ENCODE measurements at places on chromosomes 12 and 14.

DNA sequence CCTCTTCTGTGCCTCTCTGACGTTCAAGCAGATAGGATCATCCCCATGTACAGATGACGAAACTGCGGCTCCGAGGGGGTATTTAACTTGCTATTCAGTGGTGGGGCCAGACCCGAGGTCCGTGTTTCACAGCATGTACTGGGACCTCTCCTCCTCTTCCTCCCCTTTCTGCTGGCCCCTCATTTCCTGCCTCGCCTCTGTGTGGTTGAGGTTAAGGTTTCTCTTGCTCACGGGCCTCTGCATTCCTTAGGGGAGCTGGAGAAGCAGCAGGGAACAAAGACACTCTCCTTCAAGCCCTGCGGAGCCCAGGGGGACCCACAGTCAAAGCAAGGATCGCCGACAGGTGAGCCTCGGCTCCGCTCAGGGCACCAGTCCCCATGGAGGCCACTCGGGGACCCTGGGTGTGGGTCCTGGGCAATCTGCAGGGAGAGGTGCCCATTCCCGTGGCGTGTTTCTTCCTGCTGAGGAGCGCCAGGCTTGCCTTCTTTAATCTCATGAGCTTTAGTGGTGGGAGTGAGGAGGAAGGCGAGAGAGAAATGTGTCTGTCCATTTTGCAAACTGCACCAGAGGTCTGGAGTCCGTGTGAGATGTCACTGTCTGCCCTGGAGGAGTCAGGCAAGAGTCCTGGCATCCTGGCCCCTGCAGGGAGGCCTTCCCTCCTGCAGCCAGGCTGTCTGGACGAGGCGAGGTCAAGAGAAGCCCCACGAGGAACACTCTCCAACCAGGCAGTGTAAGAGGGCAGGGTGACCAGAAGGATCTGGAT lies 45.0 kb downstream of the SLC6A12 start:
- no peak for DNase-seq

- no peak for DNase-seq
Observed at GRCh38 chr12:2940564-2940963, 18.6 kb upstream of the TEAD4 start.

- no peak for DNase-seq
Observed at GRCh38 chr12:27777141-27777540, 2.9 kb upstream of the KLHL42 start.

- DNase-seq = no peak
Observed at GRCh38 chr12:7221486-7221885, 32.0 kb downstream of the PEX5 start.

DNA sequence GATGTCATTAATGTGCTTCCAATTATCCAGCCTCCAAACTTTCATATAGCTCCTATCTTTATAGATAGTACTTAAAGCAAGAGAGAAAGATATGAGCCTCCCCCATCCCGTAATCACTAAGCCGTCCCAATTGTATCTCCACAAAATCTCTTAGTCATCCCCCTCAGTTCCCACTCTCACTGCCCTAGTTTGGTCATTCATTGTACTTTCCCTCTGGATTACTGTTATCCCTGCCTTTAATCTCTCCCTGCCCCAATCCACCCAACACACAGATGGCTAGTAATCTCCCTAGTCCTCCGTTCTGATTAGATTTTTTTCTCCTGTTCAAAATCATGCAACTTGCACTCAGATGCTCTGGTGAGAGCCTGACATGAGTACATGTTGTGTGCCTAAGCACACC lies 5.4 kb upstream of the BCAT1 start:
- no peak for DNase-seq

DNA sequence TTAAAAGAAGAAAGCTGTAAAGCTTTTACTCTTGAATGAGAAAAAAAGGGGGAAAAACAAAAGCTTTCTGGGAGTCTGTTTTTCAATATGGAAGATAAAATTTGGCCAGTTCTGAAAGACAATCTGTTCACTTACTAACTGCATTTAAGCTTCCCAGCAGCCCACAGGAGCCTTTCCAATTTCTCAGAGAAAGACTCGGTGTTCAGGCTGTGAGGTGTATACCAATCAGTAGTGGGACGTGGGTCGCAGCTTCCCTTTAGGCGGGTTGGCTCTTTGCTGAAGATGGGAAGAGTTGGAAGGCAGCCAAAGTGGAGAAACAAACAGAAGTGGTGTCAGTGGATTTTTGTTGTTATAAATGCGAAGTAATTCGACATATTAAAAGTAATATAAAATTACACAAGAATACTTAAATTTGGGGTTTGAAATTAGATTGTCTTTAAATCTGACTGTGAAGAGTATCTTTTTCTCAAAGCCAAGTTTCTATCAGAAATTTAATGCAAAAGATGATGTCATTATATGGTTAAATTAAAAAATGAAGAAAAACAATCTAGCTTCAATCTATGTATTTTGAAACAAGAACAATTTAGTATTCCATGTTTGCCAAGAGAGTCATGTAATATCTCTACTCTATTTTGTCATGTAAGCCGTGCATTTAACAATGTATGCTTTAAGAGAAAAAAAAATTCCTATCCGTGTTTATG lies 590.2 kb upstream of the ATXN7L3B start:
- no peak for DNase-seq

DNA sequence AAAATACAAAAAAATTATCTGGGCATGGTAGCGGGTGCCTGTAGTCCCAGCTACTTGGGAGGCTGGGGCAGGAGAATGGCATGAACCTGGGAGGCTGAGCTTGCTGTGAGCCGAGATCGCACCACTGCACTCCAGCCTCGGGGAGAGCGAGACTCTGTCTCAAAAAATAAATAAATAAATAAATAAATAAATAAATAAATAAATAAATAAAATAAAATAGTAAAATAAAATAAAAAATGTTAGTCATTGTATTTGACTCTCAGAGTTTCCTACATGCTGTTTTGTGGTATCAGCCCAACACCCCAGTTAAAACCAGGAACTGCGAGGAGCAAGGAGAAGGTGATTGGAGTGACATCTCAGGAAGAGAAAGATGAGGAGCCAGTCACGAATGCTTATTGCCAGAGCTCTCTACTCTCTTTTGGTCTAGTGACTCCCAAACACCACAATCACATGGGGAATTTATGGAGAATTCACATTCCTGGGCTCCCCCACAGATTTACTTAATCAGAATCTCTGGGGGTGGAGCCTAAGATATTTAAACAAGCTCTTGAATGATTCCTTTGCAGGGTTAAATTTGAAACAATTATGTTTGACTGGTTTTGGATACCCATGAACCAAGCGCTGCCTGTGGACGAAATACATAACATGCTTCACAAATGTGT lies 15.4 kb upstream of the SALL2 start:
- no peak for DNase-seq

- no peak for DNase-seq
Observed at GRCh38 chr12:132367071-132367851, 37.9 kb upstream of the GALNT9 start.

DNA sequence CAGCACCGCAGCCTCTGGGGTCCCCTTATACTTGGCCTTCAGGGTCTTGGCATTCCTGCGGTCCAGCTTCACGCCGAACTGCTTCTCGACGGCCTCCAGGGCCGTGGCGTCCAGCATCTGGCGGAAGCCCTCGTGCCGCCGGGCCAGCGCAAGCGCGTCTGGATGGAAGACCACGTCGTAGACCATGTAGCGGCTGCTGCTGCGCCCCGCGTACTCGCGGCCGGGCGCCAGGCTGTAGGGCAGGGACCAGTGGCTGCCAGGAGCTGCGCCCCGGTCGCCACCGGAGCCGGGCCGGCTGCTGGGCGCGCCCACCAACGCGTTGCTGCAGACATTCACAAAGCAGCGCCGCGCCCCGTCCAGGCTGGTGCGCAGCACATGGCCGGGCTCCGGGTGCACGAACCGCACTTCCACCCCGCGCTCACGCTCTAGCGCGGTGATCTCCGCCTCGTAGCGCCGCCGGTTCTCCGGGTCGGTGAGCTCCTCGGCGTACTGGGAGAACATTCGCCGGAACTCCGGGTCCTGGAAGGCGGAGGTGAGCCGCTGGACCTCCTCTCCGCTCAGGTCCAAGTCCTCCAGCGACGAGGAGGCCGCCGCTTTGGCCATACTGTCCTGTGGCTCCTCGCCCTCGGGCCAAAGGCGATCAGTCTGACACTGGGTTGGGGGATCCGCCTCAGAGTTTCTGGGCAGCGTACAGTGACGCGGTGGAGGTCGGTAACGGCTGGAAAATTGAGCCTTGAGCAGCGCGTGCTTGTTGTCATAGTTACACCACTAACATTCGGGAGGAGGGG lies at the start of gene DNAAF2:
Gene DNAAF2, minus strand, starts transcription at position 698 of the 788 bp plus-strand sequence. Its CDS starts 95 bp downstream, at position 603.
- peak; percentile 45 for DNase-seq

DNA sequence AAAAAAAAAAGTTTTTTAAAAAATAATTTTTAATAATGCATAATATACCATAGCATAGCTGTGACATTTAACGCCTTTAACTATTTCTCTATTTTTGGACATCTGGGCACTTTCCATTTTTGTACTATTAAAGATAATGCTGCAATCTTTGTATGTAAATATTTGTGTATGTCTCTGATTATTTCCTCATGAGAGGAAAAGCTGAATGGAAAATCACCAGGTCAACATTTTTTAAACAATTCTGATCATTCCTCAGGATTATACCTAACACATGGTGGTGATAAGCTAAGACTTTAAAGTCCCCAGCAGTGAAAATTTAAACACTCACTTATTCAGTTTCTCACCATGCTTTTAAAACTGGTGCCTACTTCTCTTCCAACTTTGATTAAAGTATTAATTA lies 31.3 kb upstream of the NR1H4 start:
- no peak for DNase-seq

DNA sequence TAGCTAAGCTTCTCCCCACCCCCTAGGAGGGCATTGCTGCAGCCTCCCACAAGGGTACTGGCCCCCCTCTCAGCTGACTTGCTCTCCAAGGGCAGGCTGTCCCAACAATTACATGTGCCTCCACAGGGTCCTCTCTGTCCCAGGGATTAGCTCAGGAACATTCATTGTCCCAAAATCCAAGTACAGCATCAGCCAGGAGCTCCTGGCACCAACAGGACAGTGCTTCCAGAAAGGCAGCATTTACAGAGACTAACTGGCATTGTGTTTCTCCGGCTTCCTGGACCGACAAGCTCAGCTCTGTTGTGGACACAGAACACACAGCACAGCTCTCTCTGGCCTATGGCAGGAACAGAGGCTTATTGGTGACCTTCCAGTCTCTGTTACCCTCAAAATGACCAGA lies 21.7 kb downstream of the ABCD4 start:
- no peak for DNase-seq

DNA sequence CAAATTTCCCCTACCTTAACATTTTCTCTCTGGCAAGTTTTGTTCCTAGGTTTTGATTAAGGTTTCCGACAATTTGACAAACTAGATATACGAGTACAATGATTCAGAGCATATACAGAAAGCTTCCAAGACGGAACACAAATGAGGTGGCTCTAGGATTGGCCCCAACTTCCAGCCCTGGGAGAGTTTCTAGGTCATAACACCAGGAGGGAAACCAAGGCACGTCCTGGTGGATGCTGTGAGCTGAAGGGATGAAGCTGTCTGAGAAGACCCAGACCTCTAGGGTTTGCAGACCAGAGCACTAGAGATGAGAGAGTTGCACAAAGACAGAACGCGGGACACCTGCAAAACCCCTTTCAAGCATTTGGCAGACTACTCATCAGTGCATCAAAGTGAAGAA lies 51.5 kb upstream of the CAND1 start:
- DNase-seq = no peak

DNA sequence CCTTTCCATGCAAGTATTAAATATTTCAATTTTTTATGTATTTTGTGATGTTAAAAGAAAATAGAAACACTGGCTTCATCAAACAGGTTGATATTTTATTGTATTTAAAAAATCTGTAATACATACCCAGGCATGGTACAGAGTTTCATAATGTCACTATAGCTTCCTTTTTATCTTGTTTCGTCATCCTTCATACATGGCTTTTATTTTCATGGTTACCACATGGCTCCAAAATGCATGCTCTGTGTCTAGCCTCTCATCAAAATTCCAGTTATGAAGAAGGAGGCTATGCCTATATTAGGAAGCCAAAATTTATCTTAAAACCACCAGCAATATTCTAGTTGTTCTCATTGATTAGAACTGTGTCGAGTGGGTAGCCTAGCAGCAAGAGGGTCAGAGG lies 464.8 kb downstream of the BTG1 start:
- DNase-seq = no peak

DNA sequence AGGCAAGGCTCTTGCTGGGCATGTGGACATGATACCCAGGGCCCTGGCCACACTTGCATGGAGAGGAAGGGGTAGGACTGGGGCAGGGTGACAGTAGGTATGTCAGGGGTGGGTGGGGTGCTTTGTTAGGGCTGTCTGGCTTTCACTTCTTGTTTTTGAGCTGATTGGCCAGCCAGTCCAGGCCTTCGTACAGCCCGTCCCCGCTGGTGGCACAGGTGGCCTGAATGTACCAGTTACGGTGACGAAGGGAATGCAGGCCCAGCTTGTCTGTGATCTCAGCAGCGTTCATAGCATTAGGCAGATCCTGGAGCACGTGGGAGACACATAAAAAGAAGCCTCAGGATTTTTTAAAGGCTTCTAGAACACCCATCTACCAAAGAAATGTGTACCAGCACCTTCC lies 13.5 kb upstream of the FKBP11 start:
- DNase-seq = no peak

GRCh38 chr12:127781336-127781735 lies 485.6 kb upstream of the TMEM132C start:
- no peak for DNase-seq

DNA sequence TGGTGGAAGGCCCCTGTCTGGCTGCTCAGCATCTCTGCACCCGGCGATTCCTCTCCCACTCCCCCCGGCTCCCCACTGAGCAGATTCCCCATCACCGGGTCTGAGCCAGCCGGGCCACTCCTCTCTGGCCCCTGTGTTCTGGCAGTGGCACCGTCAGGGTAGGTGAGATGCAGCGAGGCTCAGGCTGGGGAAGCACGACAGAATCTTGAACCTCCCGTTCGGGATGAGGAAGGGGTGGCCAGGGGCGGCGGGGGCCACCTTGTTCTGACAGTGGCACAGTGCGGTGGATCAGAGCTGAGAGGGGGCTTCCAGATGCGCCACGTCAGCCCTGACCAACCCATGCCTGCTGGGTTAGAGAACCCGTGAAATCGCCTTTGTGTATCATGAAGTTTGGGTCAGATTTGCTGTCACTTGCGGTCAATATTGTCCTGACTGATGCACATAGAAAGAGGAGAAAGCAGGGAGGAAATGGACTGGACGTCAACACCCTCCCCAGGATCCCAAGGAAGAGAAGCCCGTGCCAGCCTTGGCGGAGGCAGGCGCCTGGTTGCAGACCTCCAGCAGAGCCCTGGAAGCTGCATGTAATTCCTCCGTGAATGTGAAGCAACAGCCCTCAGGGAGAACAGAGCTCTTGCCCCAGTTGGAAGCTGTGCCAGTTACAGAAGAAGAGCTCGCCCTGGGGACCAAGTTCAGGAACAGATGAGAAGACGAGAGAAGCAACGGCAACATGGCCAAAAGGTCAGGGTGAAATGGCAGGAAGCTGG lies 137.1 kb upstream of the SFSWAP start:
- no peak for DNase-seq

- no peak for DNase-seq
Observed at GRCh38 chr12:29627221-29627620, 129.7 kb upstream of the OVCH1 start.

DNA sequence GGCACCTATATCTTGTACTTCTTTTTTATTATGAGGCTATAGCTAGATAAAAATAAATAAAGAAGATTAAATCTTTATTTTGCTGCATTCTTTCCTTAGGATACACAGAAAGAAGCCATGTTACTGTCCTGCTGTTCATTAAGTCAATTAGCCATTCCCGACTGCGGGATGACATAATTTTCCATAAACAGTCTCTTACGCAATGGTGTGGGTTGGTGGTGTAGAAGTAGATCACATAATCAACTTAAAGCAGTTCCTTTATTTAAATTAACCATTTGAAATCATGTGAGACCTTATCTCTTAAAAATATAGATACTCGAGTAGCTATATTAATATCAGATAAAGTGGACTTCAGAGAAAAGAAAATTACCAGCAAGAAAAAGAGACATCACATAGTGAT lies 40.2 kb downstream of the TAOK3 start:
- no peak for DNase-seq
